ENCODE measurements at places on chromosomes 11 and 22. TPM values are rescaled to one million over a fixed set of nuclear protein-coding genes. Genes with fewer than 3 reads are reported as not detected.

GRCh38 chr11:126782810-126783209 lies 217.8 kb downstream of the KIRREL3 start:
- H3K27me3 ChIP-seq: peaks cover 17% of the 10 kb centered on the region
- no peaks in the 10 kb centered on the region for H3K4me1 ChIP-seq
- no peak overlapping the region for H3K4me3 ChIP-seq
- no peak overlapping the region for H3K27ac ChIP-seq
- H3K36me3 ChIP-seq: no peaks in the 10 kb centered on the region

- H3K4me1 ChIP-seq: no peaks in the 10 kb centered on the region
- H3K36me3 ChIP-seq: no peaks in the 10 kb centered on the region
- no peak overlapping the region for H3K4me3 ChIP-seq
- DNase-seq: no peak
- H3K27me3 ChIP-seq: peaks cover 53% of the 10 kb centered on the region
Measured at GRCh38 chr11:124717786-124718651, 21.7 kb upstream of the NRGN start.

- no peaks in the 10 kb centered on the region for H3K4me1 ChIP-seq
- no peak overlapping the region for H3K27ac ChIP-seq
Measured at GRCh38 chr22:32202539-32203180, 2.2 kb downstream of the RFPL2 start.

- no peak overlapping the region for H3K27ac ChIP-seq
- H3K4me1 ChIP-seq: peaks cover 5% of the 10 kb centered on the region
- H3K4me3 ChIP-seq: no peak overlapping the region
- no peaks in the 10 kb centered on the region for H3K27me3 ChIP-seq
Measured at GRCh38 chr11:3914805-3915204, 59.3 kb downstream of the STIM1 start.

DNA sequence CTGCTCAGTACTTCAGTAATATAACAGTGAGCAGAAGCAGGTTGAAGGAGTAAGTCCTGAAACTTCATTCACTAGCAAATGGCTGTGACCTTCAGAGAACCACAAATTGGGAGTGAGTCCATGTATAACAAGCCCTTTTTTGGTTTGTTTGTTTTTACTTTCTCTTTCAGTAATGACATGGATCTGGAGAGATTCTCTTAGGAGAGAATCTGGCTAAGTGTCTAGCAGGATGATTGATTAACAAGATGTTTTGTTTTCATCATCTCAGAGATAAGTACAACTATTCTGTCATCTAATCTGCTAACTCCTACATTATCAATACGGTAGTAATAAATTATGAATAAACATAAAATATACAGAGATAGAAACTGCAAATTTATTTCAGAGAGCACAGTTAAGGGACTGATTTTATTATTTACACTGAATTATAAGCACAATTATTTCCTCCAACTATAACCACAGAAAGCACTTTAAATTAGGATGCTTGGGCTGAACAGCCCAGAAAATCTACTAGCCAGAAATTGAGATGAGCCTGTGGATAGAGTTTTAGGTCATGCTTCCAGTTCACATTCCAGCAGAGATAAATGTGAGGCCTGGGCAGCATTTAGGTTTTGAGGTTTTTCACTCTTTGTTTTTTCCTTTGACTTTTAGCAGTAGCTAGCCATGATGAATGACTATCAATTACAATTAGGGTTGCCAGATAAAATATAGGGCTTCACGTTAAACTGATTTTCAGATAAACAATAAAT lies 429.3 kb upstream of the FAT3 start:
- no peaks in the 10 kb centered on the region for H3K36me3 ChIP-seq
- no peaks in the 10 kb centered on the region for H3K27me3 ChIP-seq
- no peak overlapping the region for H3K27ac ChIP-seq

DNA sequence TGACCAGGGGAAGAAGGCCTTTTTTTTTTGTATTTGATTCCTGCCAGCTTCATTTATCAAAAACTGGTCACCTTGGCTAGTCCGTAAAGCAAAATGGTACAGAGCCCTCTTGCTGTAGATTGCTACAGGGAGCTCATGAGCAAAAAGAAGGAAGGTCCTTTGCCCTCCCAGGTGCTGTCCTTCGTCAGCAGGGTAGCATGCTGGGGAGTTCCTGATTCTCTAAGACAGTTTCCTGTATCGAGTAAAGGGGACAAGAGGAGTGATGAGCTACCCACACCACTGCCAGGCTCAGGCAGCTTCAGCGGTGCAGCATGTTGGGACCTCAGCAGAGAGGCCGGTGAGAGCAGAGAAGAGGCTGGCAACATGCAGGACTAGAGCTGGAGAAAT lies 67.8 kb upstream of the CSNK2A3 start:
- H3K4me1 ChIP-seq: no peaks in the 10 kb centered on the region
- H3K4me3 ChIP-seq: no peak overlapping the region
- no peak overlapping the region for H3K27ac ChIP-seq

DNA sequence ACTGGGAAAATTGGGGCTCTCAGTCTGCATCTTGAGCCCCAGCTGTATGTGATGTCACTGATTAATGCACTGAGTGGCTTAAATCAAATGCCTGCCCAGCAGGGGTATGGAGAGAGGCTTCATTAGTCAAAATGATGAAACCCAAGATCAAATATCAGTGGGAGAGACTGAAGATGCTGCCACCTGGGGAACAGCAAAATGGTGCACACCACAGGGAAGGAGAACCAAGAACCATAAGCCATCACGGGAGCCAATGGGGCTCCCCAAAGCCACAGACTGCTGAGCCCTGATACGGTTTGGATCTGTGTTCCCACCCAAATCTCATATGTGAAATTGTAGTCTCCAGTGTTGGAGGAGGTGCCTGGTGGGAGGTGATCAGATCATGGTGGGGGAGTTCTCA lies 85.6 kb downstream of the CTTN start:
- H3K36me3 ChIP-seq: no peaks in the 10 kb centered on the region
- no peak for DNase-seq

The MYOD1 gene
- not detected for total RNA-seq

Data from PC-9 (cell line).